ENCODE measurements at places on chromosomes 4 and X. TPM values are rescaled to one million over a fixed set of nuclear protein-coding genes. Genes with fewer than 3 reads are reported as not detected.

DNA sequence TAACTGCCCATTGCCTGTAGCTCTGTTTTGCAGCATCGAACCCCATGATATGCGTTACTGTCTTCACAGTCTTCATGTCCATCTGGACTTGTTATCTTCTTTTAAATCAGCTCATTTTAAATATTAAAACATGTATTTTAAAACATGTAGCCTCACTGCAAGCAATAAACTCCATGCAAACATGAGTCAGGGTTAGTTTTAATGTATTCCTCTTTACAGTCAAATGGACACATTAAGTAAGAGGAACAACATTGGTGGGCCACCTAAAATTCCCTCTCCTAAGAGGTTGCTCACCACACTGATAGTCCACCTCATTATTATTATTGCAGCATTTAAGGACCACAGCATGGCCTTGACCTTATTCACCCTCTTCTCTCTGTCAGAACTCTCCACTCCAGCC, 74.1 kb downstream of the CLCN5 start:
- no peak for DNase-seq

The FRAS1 gene
- 0.19 TPM for total RNA-seq

The GAGE1 gene
- not detected for total RNA-seq

The BBS7 gene
- 18.8 TPM for total RNA-seq
